ENCODE measurements at places on chromosomes 13 and 19. TPM values are rescaled to one million over a fixed set of nuclear protein-coding genes. Genes with fewer than 3 reads are reported as not detected.

DNA sequence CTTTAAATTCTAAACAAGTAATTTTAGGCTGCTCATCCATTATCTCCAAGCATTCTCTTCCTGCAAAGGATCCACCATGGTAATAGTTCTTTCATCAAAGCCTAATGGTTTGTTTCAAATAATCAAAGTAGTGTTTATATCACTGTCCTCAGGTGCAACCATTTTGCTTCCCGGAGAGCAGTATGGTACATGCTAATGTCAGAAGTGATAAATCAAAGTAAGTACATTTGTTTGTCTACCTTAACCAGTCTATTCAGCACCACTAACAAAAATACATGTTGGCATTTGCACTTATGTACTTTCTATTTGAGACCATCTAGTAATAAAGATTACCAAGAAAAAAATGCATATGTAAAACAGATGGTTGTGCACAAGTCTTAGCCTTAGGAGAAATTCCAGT, 37.5 kb downstream of the DACH1 start:
- no peak for DNase-seq

GRCh38 chr19:47036097-47036651, 12.2 kb downstream of the TMEM160 start:
- no peak for DNase-seq

GRCh38 chr19:46732172-46732938, 13.5 kb upstream of the FKRP start:
- DNase-seq: no peak

GRCh38 chr19:2329501-2329916, 1.0 kb downstream of the SPPL2B start:
- DNase-seq: no peak

GRCh38 chr13:80835902-80836301, 495.0 kb upstream of the SPRY2 start:
- DNase-seq: no peak

DNA sequence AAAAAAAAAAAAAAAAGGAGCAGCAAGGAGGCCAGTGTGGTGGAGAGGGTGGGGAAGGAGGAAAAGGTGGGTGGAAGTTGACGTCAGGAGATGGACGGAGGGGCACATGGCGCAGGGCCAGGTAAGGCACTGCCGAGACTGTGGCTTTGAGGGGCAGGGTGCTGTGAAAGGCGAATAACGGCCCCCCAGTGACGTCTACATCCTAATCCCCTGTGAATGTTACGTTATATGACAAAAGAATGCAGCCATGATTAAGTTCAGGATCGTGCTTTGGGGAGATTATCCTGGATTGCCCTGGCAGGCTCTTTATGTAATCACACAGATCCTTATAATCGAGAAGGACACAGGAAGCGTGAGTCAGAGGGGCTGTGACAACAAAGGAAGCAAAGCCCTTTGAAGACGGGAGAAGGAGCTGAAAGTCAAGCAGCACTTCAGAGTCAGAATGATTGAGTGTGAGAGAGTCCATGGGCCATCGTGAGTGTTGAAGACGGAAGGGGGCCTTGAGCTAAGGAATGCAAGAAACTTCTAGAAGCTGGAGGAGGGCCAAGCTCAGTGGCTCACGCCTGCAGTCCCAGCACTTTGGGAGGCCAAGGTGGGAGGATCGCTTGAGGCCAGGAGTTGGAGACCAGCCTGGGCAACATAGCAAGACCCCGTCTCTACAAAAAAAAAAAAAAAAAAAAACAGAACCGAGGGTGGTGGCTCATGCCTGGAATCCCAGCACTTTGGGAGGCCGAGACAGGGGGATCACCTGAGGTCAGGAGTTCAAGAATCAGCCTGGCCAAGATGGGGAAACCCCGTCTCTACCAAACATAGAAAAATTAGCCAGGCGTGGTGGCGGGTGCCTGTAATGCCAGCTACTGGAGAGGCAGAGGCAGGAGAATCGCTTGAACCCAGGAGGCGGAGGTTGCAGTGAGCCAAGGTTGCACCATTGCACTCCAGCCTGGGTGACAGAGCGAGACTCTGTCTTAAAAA, 13.8 kb upstream of the CEACAM16 start:
- no peak for DNase-seq

GRCh38 chr13:87884884-87885283, 213.7 kb downstream of the SLITRK5 start:
- no peak for DNase-seq

- DNase-seq: no peak
Measured at GRCh38 chr13:108690726-108691125, 61.3 kb downstream of the MYO16 start.

- no peak for DNase-seq
Measured at GRCh38 chr13:65112531-65112941, 2117.6 kb downstream of the PCDH9 start.

GRCh38 chr13:66461021-66461420, 769.1 kb downstream of the PCDH9 start:
- DNase-seq: no peak

- no peak for DNase-seq
Measured at GRCh38 chr19:1826557-1827521, 14.8 kb upstream of the ATP8B3 start.

- no peak for DNase-seq
Measured at GRCh38 chr19:16361926-16362325, 37.3 kb downstream of the KLF2 start.

- no peak for DNase-seq
Measured at GRCh38 chr13:72890546-72890945, 108.6 kb downstream of the PIBF1 start.

DNA sequence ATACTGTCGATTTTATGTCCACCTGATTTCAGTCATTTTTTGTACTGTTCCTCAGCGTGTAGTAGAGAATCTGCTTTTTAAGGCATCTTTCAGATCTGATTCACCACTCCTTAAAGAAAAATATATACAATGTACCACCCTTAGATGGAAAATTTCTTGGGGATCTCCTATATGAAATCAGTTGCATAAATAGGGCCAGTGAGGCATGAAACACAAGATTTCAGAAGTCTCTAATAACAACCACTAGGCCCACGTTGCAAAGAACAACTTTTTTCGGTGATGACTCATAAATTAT, 1.4 kb downstream of the USP12 start:
- no peak for DNase-seq

- no peak for DNase-seq
Measured at GRCh38 chr13:48478391-48478790, 54.5 kb downstream of the RCBTB2 start.

GRCh38 chr19:30163663-30164062, 208.5 kb upstream of the ZNF536 start:
- no peak for DNase-seq

DNA sequence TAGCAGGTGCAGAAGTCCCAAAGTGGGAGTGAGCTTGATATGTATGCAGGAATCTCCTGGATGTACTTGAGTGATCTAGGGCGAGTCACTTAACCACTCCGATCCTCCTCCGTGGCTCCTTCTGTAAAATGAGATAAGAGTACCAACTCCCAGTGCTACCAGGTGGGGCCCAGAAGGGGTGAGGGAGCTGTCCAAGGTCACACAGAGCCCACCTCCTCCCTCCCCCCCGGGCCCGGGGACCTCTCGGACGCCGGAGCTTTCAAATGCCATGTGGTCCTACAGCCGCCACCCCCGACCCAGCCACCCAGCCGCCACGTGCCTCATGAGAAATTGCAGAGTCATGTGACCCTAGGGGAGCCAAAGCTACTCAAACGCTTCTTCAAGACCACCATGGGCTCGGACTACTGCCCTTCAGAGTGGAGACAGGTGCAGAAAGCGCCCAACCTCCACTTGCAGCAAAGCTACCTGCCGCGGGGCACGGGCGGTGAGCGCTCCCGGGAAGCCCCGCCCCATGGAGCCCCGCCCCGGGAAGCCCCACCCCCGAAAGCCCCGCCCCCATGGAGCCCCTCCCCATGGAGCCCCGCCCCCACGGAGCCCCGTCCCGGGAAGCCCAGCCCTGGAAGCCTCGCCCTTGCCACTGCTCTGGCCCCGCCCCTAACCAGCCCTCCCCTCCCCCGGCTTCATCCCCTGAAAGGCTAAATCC, 10.1 kb upstream of the ZNF358 start:
- DNase-seq: no peak

DNA sequence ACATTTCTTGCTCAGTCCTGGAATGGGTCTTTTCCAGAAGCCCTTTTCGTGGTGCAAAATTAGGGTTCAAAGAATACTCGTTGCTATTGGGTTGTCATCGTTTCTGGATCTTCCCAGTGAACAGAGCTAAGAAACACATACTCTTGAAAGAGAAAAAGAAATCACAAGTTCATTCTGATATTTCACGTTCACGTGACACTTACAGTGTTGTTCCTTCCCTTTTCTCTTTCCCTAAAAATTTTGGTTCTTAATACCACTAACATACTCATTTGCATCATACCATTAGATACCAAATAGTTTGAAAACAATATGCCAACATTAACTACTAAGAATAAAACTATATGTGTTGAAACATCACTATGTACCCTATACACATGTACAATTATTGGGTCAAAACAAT, 13.4 kb upstream of the GTF2F1 start:
- DNase-seq: no peak

- DNase-seq: no peak
Measured at GRCh38 chr19:1177322-1178114, 3.5 kb upstream of the SBNO2 start.

GRCh38 chr19:4096049-4096892, 27.7 kb downstream of the MAP2K2 start:
- no peak for DNase-seq

DNA sequence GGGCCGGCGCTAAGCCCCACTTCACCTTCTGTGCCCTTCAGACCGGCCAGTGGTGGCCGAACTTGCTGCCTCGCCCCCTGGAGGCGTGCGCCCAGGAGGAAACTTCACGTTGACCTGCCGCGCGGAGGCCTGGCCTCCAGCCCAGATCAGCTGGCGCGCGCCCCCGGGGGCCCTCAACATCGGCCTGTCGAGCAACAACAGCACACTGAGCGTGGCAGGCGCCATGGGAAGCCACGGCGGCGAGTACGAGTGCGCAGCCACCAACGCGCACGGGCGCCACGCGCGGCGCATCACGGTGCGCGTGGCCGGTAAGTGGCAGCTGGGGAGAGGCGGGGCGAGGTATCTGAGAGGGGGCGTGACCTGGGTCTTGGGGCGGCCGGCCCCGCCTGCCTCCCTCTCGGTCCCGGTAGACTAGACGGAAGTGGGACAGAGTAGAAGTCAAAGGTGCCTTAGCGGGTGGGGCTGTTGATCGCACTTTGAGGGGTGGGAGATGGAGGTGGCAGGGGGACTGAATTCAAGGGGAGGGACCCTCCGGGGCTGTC, 5.6 kb downstream of the ICAM5 start:
- DNase-seq: no peak

- peak; percentile 96 for DNase-seq
Measured at GRCh38 chr19:17855280-17856152, 4.2 kb upstream of the RPL18A start.

- no peak for DNase-seq
Measured at GRCh38 chr13:46079770-46080169, 25.1 kb downstream of the CPB2 start.

KLK15 gene
- not detected for total RNA-seq

C19orf73 gene
- total RNA-seq: not detected

APOE gene
- 162 TPM for total RNA-seq

ZNF610 gene
- total RNA-seq: 1.1 TPM

MRPL57 gene
- 14.1 TPM for total RNA-seq

ZNF556 gene
- total RNA-seq: not detected

ZNF737 gene
- 5.5 TPM for total RNA-seq

KLK1 gene
- total RNA-seq: 1.1 TPM

All from mesenteric fat pad (tissue), 1 donor.